Choroid plexus epithelial cell (primary cell): ENCODE measurements at places on chromosomes 3 and 15.

DNA sequence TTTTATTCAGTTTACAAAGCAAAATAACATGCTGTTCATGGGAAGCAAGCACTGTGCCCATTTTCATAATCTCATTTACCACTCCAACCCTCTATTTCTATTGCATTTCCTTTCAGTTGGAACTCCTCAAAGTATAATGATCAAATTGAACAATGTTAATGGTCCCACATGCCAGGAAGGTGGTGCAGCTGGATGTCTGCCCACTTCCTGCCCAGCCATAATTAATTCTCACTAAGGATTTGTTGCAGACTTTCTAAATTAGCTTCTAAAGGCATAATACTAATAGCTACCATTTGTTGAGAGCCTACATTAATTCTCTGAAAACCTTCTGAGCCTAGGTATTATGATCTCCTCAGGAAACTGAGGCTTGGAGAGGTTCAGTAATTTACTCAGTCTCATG lies 316.1 kb upstream of the TPM1 start:
- no peak for DNase-seq

DNA sequence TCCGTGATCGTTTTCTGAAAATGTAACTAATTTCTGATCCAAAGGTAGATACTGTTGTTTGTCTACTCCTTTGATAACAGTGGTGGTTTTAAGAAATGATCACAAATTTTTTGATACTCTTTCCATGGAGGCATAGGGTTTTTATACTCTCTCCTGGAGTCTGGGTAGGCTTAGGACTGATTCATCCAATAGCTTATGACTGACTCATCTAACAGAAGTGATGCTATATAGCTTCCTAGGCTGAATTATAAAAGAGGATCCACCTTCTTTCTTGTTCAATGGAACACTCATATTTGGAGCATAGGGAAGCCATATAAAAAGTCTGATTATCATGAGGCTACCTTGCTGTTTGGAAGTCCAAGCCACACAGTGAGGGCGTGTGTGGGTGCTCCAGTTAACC lies 84.3 kb downstream of the CHST2 start:
- DNase-seq = no peak

DNA sequence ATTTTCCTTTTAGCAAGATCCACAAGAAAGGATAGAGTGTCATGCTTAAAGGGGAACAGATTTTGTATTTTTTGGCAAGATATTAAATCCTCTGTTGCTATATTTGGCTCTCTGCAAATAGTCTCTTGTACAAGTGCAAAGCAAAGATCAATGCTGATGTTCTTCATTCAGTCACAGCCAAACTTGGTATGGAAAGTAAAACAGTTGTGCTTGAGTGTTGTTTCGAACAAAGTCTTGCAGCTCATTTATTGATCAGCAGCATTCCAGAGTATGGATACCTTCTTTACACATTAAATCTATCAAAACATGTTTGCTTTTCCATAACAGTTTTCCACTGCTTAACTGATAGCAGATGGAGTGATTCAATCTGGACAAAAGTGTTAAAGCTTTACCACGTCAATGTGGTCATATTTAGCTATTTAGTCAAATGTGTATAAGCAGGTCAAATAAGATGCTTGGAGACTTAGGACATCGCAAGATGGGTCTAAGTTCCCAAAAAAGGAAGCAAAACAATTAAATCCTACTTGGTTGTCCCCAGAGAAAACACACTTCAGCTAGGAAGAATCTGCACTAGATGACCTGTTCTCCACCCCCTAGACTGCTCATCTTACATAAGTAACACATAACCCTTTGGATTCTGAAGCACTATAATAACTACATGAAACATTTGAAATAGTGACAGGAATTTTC lies 52.4 kb downstream of the VGLL3 start:
- DNase-seq = peak; percentile 74

- DNase-seq = no peak
Observed at GRCh38 chr3:77373619-77374018, 333.7 kb downstream of the ROBO2 start.

DNA sequence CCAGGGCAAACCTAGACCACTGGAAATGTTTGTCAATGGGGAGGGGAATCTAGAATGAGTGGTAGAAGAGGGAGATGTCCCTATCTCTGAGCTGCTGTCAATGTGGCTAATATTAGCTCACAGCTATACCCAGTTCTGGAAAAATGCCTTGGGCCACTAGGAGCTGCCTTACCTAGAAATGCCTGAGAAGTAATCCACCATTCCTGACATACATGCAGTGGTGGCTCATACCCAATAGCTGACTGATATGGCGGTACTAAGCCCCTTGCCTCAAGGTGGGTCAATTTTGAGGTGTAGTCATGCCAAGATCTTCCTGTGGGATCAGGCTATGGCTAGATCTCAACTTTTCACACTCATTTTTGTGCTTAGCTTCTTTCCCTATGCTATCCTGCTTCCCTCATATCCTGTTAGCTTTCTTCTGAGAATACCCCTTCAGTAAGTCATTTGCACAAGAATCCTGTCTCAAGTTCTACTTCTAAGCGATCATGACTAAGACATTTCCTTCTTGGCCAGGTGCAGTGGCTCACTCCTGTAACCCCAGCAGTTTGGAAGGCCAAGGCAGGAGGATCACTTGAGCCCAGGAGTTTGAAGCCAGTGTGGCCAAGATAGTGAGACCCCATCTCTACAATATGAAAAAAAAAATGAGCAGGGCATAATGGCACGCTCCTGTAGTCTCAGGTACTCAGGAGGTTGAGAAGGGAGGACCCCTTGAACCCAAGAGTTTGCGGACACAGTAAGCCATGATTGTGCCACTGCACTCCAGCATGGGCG lies 49.1 kb upstream of the RFX7 start:
- no peak for DNase-seq

GRCh38 chr15:74294010-74294409 lies 57.9 kb downstream of the CCDC33 start:
- no peak for DNase-seq

- DNase-seq = no peak
Observed at GRCh38 chr15:74552773-74553441, 11.9 kb downstream of the ARID3B start.
